ENCODE measurements at places on chromosomes 6 and 20. TPM values are rescaled to one million over a fixed set of nuclear protein-coding genes. Genes with fewer than 3 reads are reported as not detected.

THBD gene
- 293 TPM for total RNA-seq

COL19A1 gene
- not detected for total RNA-seq

CRISP2 gene
- total RNA-seq: not detected

WFDC5 gene
- not detected for total RNA-seq

Data from aortic smooth muscle cell (primary cell).